Astrocyte (in vitro differentiated cells and primary cell): ENCODE measurements at places on chromosomes 1 and 21. TPM values are rescaled to one million over a fixed set of nuclear protein-coding genes. Genes with fewer than 3 reads are reported as not detected.

NLRP3 gene
- total RNA-seq, result 0.09 and 0.12 TPM in 2 replicates

DNA sequence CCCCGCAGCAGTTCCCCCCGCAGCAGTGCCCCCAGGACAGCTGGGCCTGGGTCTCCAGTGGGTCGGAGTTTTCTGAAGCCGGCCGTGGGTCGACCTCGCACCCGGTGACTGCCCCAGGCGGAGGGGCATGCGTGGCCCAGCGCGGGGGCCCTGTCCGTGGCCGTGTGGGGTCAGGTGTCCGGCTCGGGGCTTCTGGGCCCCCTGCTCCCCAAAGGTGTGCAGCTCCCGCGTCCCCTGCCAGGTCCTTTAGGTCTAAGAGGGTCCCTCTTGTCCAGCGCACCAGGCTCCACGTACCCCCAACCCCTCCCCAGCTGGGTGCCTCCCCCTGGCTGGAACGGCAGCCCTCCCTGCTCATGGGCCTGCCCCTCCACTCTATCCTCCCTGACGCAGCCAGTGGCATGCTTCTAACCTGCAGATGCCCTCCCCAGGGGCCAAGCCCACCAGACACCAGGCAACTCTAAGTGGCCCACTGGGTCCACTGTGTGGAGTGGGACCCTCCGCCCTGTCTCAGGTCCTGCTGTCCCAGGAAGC lies 5.9 kb upstream of the HES4 start:
- DNase-seq, result no peak

KCNJ6 gene
- 2.0 and 2.6 TPM in 2 replicates for total RNA-seq

SLC35E2B gene
- 45.1 and 47.7 TPM in 2 replicates for total RNA-seq

ADORA3 gene
- total RNA-seq, result not detected in 2 replicates

S100A1 gene
- total RNA-seq, result 1.7 and 4.1 TPM in 2 replicates
